ENCODE measurements at places on chromosomes 12 and 14. TPM values are rescaled to one million over a fixed set of nuclear protein-coding genes. Genes with fewer than 3 reads are reported as not detected.

DNA sequence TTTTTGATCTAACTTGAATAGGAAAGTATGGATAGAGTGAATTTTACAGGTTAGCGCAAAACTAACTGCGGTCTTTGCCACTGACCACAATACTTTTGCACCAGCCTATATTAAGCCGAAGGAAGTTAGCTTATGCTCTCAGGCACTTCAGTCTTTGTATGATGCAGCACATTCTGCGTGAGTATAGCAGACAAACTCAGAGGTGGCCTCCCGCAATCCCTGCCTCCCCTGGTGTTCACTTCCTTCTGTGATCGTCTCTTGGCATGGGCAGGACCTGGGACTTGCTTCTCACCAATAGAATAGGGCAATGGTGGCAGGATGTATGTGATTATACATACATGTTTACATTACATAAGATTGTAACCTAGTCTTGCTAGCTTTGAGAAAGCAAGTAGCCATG, 10.3 kb upstream of the SLC6A13 start:
- no peak overlapping the region for H3K4me3 ChIP-seq
- no peaks in the 10 kb centered on the region for H3K4me1 ChIP-seq
- DNase-seq = no peak
- H3K36me3 ChIP-seq = no peaks in the 10 kb centered on the region
- H3K27ac ChIP-seq = no peak overlapping the region
- H3K27me3 ChIP-seq = no peaks in the 10 kb centered on the region

Gene RPS6KL1
- 12.8 TPM for total RNA-seq

Gene DDN
- total RNA-seq = 0.27 TPM

GRCh38 chr14:48944809-48945208, 641.4 kb downstream of the RPS29 start:
- no peaks in the 10 kb centered on the region for H3K36me3 ChIP-seq
- DNase-seq = no peak
- no peaks in the 10 kb centered on the region for H3K4me1 ChIP-seq
- H3K27me3 ChIP-seq = no peaks in the 10 kb centered on the region
- no peak overlapping the region for H3K4me3 ChIP-seq

Data from naive thymus-derived CD4-positive, alpha-beta T cell (primary cell).